ENCODE measurements at places on chromosomes 6 and 20.

- peaks cover 50% of the 10 kb centered on the region for H3K4me1 ChIP-seq
- no peak for DNase-seq
- H3K27ac ChIP-seq, result no peak overlapping the region
- no peak overlapping the region for H3K4me3 ChIP-seq
- H3K27me3 ChIP-seq, result no peaks in the 10 kb centered on the region
Observed at GRCh38 chr20:56362833-56363413, 4.1 kb downstream of the FAM210B start.

DNA sequence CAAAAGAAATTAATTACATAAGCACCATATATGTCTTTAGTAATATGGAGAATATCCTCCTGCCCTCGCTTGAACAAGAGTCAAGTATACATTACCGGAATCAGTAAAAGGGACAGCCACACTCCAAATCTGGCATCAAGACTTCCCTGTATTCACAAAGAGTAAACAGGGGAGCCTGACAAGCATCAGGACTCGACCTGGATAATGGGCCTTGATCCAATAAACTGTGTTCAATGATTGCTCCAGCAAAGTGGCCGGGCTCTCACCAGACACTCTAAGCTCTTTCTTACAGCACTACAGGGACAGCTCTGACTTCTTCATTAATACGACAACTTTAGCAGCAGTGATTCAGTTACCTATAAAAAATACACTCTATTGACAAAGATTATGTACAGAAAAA is 307.9 kb upstream of the POU3F2 start:
- no peak overlapping the region for H3K27ac ChIP-seq
- no peak overlapping the region for H3K4me3 ChIP-seq
- no peaks in the 10 kb centered on the region for H3K4me1 ChIP-seq

GRCh38 chr6:78580923-78581322 is 286.4 kb upstream of the IRAK1BP1 start:
- H3K36me3 ChIP-seq, result no peaks in the 10 kb centered on the region
- H3K4me1 ChIP-seq, result no peaks in the 10 kb centered on the region
- H3K4me3 ChIP-seq, result no peak overlapping the region
- no peak overlapping the region for H3K27ac ChIP-seq

DNA sequence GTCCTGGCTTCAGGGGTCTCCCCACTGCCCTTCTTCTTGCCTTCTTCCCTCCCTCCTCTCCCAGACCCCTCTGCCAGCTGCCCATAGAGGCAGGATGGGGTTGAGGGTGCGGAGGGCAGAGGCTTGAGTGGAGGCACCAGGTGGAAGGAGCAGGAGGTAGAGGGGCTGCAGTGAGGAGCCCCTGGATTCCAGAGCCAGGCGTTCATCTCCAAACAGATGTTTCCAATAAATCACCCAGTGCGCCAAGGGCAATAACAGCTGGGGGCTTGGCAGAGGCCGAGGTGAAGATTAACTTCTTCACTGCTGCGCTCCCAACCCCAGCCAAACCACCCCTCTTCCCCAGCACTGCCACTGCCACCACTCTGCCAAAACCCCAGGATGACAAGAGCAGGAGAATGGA is 10.7 kb downstream of the MDFI start:
- no peaks in the 10 kb centered on the region for H3K4me1 ChIP-seq
- no peak for DNase-seq
- no peak overlapping the region for H3K27ac ChIP-seq
- H3K4me3 ChIP-seq, result no peak overlapping the region

GRCh38 chr6:12538881-12539357 is 177.6 kb upstream of the PHACTR1 start:
- H3K4me3 ChIP-seq, result no peak overlapping the region
- H3K27ac ChIP-seq, result no peak overlapping the region
- H3K4me1 ChIP-seq, result peaks cover 16% of the 10 kb centered on the region
- peak; percentile 19 for DNase-seq
- no peaks in the 10 kb centered on the region for H3K36me3 ChIP-seq

GRCh38 chr6:2460216-2460745 is 214.9 kb upstream of the GMDS start:
- DNase-seq, result no peak
- no peaks in the 10 kb centered on the region for H3K4me1 ChIP-seq
- no peak overlapping the region for H3K4me3 ChIP-seq
- no peak overlapping the region for H3K27ac ChIP-seq
- peaks cover 4% of the 10 kb centered on the region for H3K27me3 ChIP-seq

DNA sequence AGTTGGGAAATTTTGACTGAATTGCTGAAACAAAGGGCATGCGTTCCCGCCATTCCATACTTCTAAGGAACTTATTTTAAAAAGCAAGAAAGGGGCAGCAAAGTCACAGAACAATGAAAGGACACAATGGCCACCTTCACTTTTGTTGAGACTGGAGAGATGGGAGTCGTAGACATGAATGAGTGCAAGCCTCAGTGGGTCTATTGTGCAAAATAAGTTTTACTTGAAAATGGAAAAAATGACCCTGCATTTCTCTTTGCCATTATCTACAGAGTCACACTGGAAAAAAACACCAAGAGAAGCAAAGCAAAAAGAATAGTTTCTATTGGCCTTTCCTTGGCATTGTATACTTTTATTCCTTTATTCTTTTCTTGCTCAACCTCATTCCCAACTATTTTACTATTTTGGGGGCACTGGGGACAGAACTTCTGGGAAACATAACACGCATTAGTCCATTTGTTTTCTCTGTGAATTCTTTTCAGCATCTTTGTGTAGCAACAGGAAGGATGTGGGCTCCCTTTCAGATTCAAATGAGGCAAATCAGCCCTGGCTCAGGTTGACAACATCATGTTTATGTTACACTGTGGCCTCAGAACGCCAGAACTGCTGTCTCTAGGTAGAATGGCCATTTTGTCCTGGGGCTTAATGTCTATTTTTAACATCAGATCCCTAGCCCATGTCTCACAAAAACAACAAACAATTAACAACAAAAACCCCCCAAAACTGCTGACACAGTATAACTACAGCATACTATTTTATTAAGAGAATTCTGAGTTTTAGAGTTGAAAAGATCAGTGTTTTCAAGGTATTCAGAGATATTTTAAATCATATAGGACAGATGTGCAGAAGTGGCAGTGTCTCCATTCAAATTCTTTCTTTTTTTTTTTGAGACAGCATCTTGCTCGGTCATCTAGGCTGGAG is 122.2 kb downstream of the FYN start:
- H3K27me3 ChIP-seq, result no peaks in the 10 kb centered on the region
- H3K4me3 ChIP-seq, result no peak overlapping the region
- peak overlapping the region; percentile 58 for H3K27ac ChIP-seq
- DNase-seq, result no peak

GRCh38 chr20:1010659-1011058 is 8.5 kb upstream of the RSPO4 start:
- H3K4me1 ChIP-seq, result no peaks in the 10 kb centered on the region
- H3K4me3 ChIP-seq, result no peak overlapping the region
- DNase-seq, result no peak
- peaks cover 71% of the 10 kb centered on the region for H3K27me3 ChIP-seq
- H3K27ac ChIP-seq, result no peak overlapping the region

DNA sequence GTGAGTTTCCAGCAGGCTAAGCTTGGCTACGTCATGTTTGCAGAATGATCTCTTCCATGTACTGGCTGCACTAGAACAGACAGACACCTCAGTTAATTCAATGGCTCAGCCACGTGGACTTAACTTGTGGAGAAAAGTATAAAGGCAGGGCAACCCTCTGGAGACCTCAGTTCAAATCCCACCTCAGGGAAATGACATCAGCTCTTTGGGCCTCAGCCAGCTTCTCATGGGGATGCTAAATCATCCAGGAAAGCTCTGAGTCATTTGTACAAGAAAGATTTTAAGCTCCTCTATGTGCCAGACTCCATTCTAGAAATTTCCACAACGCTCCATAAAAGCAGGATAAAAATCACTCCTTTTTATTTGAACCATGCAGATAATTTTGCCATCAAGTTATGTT is 128.5 kb upstream of the SALL4 start:
- no peak overlapping the region for H3K27ac ChIP-seq
- H3K36me3 ChIP-seq, result no peaks in the 10 kb centered on the region
- H3K4me1 ChIP-seq, result no peaks in the 10 kb centered on the region
- peaks cover 44% of the 10 kb centered on the region for H3K27me3 ChIP-seq

DNA sequence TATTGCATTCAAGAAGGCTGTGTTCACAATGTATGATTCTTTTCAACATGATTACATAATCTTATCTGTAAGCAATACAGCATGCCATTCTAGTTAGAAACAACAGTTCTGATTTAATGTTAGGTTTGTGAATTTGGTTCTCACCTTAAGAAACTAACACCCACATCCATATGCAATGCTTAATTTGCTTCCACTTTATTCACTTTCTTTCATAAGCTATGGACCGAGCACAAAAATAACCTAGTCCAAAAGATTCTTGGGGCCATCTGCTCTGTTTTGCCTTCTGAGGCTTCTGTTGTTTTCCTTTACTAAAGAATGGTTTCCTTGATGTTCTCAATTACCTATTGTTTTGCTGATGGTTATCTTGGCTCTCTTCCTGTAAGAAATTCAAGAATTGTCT is 258.2 kb downstream of the EYS start:
- H3K4me3 ChIP-seq, result no peak overlapping the region
- H3K27ac ChIP-seq, result no peak overlapping the region
- no peaks in the 10 kb centered on the region for H3K27me3 ChIP-seq
- DNase-seq, result no peak
- peaks cover 7% of the 10 kb centered on the region for H3K4me1 ChIP-seq

DNA sequence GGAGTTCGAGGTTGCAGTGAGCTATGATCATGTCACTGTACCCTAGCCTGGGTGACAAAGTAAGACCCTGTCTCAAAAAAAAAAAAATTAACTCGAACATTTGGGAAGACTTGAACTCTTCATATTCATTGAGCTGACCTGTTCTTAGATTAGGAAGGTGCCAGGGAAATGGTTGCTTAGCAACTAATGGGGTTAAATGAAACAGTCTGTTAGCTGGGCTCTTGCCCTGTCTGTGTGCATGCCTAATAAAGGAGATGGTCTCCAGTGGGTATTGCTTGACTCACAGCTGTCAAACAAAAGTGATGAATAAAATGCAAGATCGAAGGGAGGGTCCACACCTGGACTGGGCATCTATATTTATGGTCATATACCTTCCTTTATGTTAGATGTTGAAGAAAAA is 101.8 kb downstream of the KLHL32 start:
- no peak overlapping the region for H3K27ac ChIP-seq
- peaks cover 17% of the 10 kb centered on the region for H3K4me1 ChIP-seq
- no peak overlapping the region for H3K4me3 ChIP-seq
- H3K27me3 ChIP-seq, result no peaks in the 10 kb centered on the region
- no peak for DNase-seq

DNA sequence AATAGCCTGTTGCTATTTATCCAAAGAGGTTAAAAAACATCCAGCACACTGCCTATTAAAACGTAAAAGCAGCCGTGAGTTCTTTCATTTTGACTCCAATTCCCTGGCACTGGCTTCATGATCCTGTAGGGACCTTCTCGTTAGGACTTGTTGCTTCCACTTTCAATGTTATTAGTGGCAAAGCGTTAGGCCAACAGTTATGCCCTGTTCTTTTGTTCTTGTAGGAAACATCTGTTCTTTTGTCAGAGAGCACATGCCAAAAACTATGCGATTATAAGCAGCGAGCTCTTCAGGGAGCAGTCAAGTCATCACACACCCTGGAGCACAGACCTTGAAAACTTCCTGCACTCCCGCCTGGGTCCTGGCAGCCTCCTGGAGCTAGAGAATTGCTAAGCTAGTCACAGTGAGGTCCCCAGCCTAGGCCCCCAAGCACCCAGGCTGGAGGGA is 609.5 kb upstream of the ARID1B start:
- no peaks in the 10 kb centered on the region for H3K36me3 ChIP-seq
- H3K4me1 ChIP-seq, result peaks cover 15% of the 10 kb centered on the region
- no peaks in the 10 kb centered on the region for H3K27me3 ChIP-seq
- H3K4me3 ChIP-seq, result peak overlapping the region; percentile 52
- no peak for DNase-seq

- H3K27me3 ChIP-seq, result peaks cover 77% of the 10 kb centered on the region
- no peak overlapping the region for H3K4me3 ChIP-seq
- no peaks in the 10 kb centered on the region for H3K4me1 ChIP-seq
- no peak for DNase-seq
- H3K27ac ChIP-seq, result no peak overlapping the region
Observed at GRCh38 chr20:33192912-33193501, 24.1 kb upstream of the BPIFA3 start.

- no peak for DNase-seq
- H3K4me3 ChIP-seq, result no peak overlapping the region
- H3K27ac ChIP-seq, result no peak overlapping the region
Observed at GRCh38 chr6:41464019-41464418, 82.2 kb upstream of the FOXP4 start.

GRCh38 chr20:49275216-49275615 is 2.6 kb downstream of the ZNFX1 start:
- no peak for DNase-seq
- peaks cover 61% of the 10 kb centered on the region for H3K36me3 ChIP-seq
- H3K4me1 ChIP-seq, result peaks cover 84% of the 10 kb centered on the region

GRCh38 chr6:160428069-160428430 is 79.9 kb downstream of the SLC22A3 start:
- H3K27ac ChIP-seq, result peak overlapping the region; percentile 81
- H3K27me3 ChIP-seq, result no peaks in the 10 kb centered on the region
- no peaks in the 10 kb centered on the region for H3K36me3 ChIP-seq
- no peak overlapping the region for H3K4me3 ChIP-seq
- peaks cover 50% of the 10 kb centered on the region for H3K4me1 ChIP-seq

DNA sequence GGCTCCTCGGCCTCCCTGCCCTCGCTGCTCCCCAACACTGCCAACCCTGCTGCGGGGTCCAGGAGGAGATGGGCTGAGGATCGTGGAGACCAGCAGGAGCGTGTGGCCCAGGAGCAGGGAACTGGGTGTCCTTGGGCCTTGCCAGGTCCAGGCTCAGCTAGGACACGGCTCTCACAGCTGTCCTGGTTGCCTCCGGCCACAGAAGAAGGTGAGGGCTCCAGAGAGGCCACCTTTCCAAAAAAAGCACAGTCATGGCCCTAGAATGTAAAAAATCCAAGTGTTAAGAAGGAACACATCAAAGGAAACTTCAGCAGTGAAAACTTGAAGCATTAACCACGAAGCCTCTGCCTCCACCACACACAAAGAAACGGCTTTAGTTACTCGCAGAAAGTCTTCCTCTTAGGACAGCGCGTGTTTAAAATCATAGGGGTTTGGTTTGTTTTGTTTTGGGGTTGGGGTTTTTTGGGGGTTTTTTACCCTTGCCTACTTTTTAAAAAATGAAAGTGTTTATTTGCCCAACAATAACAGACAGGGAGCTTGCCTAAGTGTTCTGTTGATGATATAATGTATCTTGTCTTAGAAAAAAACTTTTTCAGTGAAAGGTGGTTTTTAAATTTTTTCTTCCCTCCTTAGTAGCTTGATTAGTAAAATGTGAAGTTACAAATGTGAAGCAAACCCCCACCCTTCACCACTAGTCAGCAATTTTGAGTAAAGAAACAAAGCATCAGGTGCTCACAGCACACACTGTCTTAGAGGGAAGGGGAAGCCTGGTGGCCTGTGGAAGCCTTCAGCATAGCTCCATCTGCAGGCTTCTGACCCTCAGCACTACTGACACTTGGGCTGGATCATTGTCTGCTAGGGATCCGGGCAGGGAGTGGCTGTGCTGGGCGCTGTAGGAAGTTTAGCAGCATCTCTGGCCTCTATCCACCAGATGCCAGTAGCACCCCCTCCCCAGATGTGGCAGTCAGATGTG is 60.0 kb downstream of the PTPN1 start:
- H3K27ac ChIP-seq, result peak overlapping the region; percentile 52
- peaks cover 81% of the 10 kb centered on the region for H3K4me1 ChIP-seq
- DNase-seq, result no peak
- peaks cover 42% of the 10 kb centered on the region for H3K36me3 ChIP-seq

- H3K4me3 ChIP-seq, result no peak overlapping the region
- no peak overlapping the region for H3K27ac ChIP-seq
- H3K27me3 ChIP-seq, result no peaks in the 10 kb centered on the region
- DNase-seq, result no peak
- no peaks in the 10 kb centered on the region for H3K4me1 ChIP-seq
Observed at GRCh38 chr20:48502758-48503157, 325.0 kb downstream of the PREX1 start.
